ENCODE measurements at places on chromosomes 5 and 9.

GRCh38 chr5:139683295-139684271 lies 35.4 kb downstream of the CXXC5 start:
- DNase-seq: no peak

- DNase-seq: no peak
Measured at GRCh38 chr9:3758816-3759576, 233.2 kb upstream of the RFX3 start.

DNA sequence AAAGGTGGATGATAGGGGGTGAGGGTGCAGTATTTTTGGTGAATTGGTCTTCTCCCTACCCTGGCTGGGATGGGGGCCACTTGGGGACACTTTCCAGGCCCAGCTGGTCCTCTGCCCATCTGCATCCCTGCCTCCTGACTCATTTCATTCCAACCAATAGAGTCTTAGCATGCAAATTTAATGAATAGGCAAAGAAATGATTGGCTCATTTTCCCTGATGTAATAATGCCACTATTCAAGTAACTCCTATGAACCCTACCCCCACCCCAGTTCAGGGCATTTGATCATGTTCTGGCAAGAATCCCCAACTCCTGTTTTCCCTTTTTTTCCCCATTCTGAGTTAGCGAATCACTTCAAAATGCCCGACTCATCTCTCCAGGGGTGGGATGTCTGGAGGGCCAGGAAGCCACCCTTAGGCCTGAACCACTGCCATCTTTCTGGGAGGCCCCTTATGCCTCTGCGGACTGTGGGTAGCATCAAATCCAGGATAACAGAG lies 56.7 kb downstream of the PCDH1 start:
- no peak for DNase-seq

DNA sequence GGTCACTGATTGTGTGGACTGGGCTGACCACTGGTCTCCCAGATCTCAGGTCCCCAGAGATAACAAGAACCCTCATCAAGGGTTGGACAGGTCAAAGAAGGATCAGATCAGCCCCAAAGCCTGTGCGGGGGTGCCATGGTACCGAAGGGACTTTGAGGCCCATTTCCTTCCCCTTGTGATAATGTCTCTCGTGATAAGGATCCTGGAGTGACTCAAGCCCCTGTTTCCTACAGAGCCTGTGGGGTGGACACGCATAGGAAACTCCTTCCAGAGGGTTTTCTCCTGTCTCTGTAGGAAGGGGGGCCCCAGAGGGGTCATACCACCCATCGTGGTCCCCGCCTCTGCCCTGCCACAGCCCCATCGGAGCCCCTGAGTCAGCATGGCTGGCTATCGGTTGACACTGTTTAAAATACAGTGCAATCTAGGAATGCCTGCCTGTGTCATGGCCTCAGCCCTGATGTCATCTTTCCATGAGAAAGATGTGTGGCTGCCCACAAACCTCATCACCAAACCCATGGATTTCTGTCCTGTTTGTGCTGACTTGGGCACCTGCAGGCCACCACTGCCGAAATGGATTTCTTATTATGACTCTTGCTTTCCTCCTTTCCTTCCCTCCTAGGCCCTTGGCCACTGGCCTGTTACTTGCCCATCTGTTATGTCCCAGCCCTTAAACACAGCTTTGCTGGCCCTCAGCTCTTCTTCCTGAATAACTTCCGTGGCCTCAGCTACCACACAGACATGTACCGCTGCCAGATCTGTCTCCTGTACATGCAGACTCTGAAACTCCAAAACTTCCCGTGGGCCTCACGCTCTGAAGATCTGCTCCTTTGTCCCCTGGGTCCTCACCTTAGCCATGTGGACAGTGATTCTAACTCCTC lies 2.9 kb upstream of the CSF2 start:
- no peak for DNase-seq

DNA sequence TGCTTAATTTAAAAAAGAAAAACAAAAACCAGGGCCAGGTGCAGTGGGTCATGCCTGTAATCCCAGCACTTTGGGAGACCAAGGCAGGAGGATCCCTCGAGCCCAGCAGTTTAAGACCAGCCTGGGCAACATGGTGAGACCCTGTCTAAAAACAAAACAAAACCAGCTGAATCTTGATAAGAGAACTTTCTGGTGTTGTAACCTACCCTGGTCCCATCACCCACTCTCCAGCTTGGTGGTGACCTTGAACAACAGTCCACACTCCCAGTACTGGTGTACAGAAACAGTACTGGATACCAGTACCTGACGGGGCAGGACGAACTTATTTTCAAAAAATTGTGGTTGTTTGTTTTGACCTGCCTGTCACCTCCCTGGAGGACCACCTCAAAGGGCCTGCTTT lies 30.9 kb downstream of the CLTA start:
- DNase-seq: no peak

All from effector memory CD4-positive, alpha-beta T cell (primary cell).